RWPE2 (cell line): ENCODE measurements at places on chromosomes 4 and X.

DNA sequence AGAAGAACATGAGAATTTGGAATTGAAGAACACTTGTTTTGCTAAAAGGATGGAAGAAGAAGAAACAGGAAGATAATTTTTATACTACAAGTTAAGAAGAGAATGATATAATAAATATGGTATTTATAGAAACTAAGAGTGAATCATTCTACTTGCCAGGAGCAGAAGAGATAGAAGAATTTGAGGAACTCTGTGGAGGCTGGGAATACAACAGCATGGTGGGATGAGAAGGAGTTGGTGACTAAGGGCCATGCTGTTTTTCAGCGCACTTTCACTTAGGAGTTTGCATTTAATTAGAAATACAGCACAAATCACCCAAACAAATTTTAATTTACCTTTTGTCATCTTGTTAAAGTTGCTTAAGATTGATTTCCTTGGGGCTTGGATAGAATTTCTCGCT lies 20.5 kb downstream of the HADH start:
- no peaks in the 10 kb centered on the region for H3K27me3 ChIP-seq
- H3K27ac ChIP-seq, result no peak overlapping the region
- H3K36me3 ChIP-seq, result peaks cover 29% of the 10 kb centered on the region
- H3K4me3 ChIP-seq, result no peak overlapping the region
- no peak for DNase-seq

- H3K4me3 ChIP-seq, result no peak overlapping the region
- DNase-seq, result no peak
- H3K27me3 ChIP-seq, result no peaks in the 10 kb centered on the region
- H3K27ac ChIP-seq, result no peak overlapping the region
- peaks cover 26% of the 10 kb centered on the region for H3K4me1 ChIP-seq
Measured at GRCh38 chr4:41472081-41472480, 65.9 kb upstream of the LIMCH1 start.

DNA sequence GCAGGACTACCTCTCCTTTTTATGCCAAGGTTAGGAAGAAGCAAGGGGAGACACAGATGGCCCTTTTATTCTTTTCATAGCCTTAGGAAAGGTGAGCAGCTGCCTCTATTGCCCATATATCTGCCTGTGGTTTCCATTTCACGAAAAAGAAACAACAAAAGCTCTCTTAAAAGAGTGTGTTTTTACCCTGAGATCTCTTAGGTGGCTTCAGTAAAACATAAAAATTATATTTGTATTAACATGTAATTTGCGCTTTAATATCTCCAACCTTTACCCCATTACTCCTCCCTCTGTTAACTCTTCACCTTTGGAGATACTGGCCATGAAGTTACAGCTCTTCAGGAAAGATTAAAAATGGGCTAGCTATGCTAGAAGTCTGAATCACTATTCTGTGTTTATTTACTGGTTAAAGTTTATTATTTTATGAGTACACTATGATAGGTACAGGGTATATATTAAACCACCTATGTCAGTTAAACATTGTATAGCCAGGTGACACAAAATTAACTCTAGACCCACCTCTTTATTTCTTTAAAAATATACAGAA lies 15.0 kb upstream of the SULT1B1 start:
- no peak for DNase-seq
- H3K27ac ChIP-seq, result no peak overlapping the region
- no peaks in the 10 kb centered on the region for H3K36me3 ChIP-seq
- H3K4me1 ChIP-seq, result no peaks in the 10 kb centered on the region
- no peak overlapping the region for H3K4me3 ChIP-seq

GRCh38 chr4:20532871-20533870 lies 167.1 kb upstream of the PACRGL start:
- DNase-seq, result no peak
- H3K4me3 ChIP-seq, result no peak overlapping the region
- H3K4me1 ChIP-seq, result peaks cover 5% of the 10 kb centered on the region

- H3K36me3 ChIP-seq, result no peaks in the 10 kb centered on the region
- H3K4me3 ChIP-seq, result no peak overlapping the region
- H3K4me1 ChIP-seq, result no peaks in the 10 kb centered on the region
- no peaks in the 10 kb centered on the region for H3K27me3 ChIP-seq
- H3K27ac ChIP-seq, result no peak overlapping the region
Measured at GRCh38 chrX:130893356-130894085, 9.5 kb downstream of the ENOX2 start.

GRCh38 chr4:13178621-13179020 lies 305.5 kb downstream of the RAB28 start:
- DNase-seq, result no peak
- H3K27ac ChIP-seq, result no peak overlapping the region
- no peaks in the 10 kb centered on the region for H3K36me3 ChIP-seq
- no peaks in the 10 kb centered on the region for H3K27me3 ChIP-seq

- no peak overlapping the region for H3K27ac ChIP-seq
- no peak overlapping the region for H3K4me3 ChIP-seq
- no peaks in the 10 kb centered on the region for H3K4me1 ChIP-seq
- H3K36me3 ChIP-seq, result no peaks in the 10 kb centered on the region
Measured at GRCh38 chrX:132576939-132577338, 88.1 kb upstream of the MBNL3 start.

GRCh38 chr4:113628711-113629110 lies 132.8 kb downstream of the CAMK2D start:
- DNase-seq, result no peak
- H3K4me1 ChIP-seq, result no peaks in the 10 kb centered on the region
- H3K27me3 ChIP-seq, result no peaks in the 10 kb centered on the region
- no peak overlapping the region for H3K27ac ChIP-seq

- no peaks in the 10 kb centered on the region for H3K4me1 ChIP-seq
- no peaks in the 10 kb centered on the region for H3K36me3 ChIP-seq
- no peak for DNase-seq
- H3K4me3 ChIP-seq, result no peak overlapping the region
- no peak overlapping the region for H3K27ac ChIP-seq
- H3K27me3 ChIP-seq, result no peaks in the 10 kb centered on the region
Measured at GRCh38 chr4:19005211-19005610, 983.7 kb upstream of the LCORL start.
